ENCODE measurements at places on chromosomes 6 and 20.

GRCh38 chr20:4488407-4489339 lies 233.0 kb upstream of the PRND start:
- no peak for DNase-seq

DNA sequence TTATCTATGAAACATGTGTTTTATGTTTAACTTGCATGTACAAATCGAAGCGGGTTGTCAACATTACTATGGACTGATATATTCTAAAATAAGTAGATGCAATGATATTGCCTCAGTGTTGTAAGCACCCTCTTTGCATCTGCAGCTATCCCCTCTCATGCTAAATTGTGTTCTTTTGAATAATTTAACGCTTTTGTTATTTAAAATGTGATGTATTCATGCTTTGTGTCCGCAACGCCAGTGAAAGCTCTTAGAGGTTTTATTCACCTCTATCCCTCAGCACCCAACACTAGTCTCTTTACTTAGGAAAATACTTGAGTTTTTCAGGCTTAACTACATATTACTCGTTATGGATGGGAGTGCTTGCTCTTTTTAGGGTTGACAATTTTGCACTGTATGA lies 173.7 kb upstream of the ID4 start:
- no peak for DNase-seq

- DNase-seq = no peak
These were observed 85.7 kb upstream of the F13A1 start for GRCh38 chr6:6405997-6406714.

DNA sequence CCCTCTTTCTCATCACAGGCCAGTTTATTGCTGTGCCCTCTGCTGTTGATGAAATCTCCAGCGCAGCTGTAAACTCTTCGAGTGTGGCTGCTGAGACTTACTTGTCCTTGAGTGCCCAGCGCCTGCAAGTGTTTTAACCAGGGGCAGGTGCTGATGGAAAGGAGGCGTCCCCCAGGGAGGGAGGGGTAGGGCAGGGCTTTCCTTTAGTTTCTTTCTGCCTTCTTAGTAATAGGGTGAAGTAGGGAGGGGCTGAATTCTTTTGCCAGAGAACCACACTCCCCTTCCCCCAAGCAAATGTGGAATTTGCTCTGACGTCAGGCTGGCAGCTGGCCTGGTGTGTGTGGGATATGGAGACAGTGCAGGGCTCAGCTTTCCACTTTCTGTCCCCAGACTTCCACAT lies 61.2 kb downstream of the IGF2R start:
- no peak for DNase-seq

DNA sequence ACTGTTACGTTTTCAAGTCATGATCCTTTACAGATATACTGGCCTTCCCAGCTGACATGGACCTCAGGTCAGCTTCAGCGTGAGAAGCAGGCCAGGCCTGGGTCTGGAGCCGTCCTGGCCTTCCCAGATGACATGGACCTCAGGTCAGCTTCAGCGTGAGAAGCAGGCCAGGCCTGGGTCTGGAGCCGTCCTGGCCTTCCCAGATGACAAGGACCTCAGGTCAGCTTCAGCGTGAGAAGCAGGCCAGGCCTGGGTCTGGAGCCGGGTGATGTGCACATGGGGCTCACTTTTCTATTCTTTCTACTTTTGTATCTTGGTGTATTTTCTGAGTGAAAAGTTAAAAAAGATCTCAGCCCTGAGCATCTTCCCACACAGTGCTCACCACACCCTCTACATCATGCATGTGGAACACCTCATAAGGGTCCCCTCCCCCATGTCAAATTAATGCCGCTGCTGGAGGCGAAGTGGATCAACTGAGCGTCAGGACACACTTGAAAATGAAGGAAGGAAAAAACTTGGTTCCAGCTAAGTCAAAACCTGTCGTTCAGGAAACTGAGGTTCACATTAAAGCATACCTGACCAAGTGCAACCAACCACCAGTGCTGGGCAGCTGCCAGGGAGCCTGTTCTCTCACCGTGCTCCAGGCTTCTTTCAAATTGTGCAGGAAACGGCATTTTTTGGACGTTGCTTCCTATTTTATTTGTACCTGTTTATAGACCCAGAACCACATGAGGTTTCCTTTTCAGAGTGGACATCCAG lies 32.2 kb downstream of the KIF25 start:
- no peak for DNase-seq

- DNase-seq = no peak
These were observed 258.8 kb downstream of the ARHGAP18 start for GRCh38 chr6:129451187-129451586.

DNA sequence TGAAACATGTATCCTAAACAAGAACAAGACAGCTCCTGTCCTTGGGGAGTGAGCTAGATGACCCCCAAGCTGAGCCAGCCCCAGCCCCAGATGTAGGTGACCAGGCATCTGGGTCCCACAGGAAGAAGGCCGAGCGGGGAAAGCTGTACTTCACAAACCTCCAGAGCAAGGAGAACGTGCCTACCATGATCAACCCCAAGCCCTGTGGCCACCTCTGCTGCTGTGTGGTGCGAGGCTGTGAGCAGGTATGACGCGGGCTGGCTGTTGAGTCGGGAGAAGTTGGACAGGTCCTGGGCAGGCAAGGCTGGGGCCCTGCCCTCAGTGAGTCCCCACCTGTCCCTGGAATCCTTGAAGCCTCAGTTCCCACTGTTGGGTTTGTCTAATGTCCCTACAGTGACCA lies 11.4 kb upstream of the CAPN11 start:
- no peak for DNase-seq

DNA sequence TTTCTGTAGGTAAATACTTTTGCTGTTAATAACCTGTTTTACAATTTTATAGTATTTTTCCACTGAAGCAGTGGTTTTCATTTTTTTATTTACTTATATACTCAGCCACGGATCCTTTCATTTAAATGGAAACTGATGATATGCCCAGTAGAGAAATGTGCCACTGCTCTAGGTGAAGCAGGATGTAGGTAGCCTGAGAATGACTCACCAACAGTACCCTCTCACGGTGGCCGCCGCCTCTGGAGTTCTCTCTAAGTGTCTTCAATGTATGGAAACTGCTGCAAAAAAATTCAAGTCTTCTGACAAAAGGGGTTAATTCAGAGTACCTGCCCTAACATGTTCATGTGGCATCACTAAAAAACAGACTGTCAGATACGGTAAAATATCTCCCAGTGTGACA lies 6.4 kb downstream of the EYA4 start:
- DNase-seq = no peak

DNA sequence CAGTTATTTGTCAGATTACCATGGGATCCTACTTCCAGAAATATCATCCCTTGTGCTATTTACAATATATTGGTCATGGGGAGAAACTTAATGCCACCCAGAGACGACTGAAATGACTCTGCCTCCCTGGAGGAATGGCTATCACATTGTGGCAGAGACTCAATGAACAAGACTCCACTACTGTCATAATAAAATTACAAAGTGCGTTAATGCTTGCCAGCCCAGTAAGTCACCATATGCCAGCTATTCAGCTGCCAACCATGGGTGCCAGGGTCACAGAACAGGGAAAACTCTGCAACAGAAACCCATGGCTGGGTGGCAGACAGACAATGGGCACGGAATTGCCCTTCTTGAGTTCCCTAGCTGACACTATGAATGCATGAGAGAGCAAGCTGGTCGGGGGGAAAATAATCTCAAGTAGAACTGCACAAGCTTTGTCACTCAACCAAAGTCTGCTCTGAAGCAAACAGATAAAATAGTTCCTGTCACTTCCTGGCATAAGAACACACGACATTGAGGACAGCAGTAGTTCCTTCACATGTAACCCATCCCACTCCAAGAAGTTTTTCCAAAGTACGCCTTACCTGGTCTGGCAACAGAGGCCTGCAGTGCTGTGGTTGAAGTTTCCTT lies 32.1 kb downstream of the TP53INP2 start:
- DNase-seq = no peak

DNA sequence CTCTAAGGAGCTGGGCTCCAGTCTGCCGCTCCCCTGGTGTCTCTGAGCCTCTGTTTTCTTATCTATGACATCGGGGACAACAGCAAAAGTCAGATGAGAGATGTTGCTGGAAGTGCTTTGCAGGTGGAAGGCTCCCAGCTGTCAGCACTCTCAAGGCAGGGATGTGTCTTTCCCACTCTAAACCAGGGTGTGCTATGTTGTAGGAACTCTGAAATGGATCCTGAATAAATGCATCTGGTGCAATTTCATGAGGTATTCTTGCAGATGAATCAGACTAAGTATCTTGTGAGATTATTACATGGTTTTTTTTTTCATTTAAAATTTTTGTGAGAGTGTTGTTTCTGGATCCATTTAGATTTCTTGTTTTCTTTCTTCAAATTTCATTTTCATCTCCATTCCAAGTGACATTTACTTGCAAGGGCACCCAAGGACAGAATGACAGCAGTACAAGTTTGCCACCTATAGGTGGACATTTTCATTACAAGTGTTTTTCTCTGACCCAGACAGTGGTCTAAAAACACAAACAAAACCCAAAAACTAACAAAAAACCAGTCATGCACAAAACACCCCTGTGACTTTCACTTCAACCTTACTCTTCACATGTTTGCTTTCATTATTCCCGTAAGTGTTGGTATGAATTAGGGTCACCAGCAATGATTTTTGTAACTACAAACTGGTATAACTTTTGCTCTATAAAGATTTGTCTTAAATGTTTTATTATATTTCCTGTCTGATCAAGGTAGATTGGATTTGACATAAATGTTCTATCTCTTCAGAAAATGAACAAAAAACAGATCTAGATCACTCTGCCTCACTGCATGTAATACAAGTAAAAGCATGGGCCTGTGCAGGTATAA lies 14.7 kb upstream of the SIM1 start:
- no peak for DNase-seq

GRCh38 chr6:106475284-106475683 lies 114.8 kb downstream of the CRYBG1 start:
- no peak for DNase-seq

- no peak for DNase-seq
These were observed at the start of gene SPO11 for GRCh38 chr20:57329608-57330221. Gene SPO11, plus strand, starts transcription at chr20:57329803. Its CDS starts 65 bp downstream, at chr20:57329868.

DNA sequence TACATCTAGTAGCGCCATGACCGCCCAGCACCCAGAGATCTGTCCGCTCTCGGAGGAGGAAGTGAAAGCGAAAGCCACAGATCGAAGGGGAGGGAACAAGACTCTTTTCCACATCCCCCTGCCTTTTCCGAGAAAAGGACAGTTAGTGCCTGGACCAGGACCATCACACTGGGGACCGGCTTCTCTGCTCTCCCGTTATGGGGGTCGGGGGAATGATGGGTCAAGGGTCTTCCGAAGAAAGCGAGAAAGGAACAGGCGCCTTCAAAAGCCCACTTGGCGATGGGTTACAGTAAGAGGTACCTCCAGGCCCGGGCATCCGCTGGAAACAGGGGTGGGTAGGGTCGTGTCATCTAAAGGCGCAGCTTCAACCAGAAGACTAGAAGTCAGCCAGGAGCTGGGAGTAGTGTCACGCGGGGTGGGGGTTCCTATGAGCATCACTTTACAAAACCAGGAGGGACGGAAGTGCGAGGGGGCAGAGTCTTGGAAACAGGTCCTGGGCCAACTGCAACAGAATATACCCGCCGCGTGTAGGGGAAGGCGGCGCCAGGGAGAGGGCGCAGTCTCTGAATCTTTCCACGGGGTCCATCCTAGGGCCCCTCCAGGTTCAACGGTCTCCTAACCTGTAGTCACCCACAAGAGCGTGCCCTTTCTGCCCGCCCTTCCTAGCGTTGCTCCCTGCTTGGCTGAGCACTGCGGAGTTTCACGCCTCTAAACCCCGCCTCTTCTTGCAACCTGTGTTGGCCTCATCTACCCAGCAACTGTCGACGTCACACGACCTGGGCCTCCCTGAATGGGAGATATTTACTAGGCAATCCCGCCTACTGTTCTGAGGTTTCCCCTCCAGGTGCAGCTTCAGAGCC lies at the start of gene PSMB8:
Gene PSMB8 (minus strand): TSS at position 69 of the 860 bp plus-strand sequence. CDS start 51 bp downstream, at position 18.
- DNase-seq = peak; percentile 97

DNA sequence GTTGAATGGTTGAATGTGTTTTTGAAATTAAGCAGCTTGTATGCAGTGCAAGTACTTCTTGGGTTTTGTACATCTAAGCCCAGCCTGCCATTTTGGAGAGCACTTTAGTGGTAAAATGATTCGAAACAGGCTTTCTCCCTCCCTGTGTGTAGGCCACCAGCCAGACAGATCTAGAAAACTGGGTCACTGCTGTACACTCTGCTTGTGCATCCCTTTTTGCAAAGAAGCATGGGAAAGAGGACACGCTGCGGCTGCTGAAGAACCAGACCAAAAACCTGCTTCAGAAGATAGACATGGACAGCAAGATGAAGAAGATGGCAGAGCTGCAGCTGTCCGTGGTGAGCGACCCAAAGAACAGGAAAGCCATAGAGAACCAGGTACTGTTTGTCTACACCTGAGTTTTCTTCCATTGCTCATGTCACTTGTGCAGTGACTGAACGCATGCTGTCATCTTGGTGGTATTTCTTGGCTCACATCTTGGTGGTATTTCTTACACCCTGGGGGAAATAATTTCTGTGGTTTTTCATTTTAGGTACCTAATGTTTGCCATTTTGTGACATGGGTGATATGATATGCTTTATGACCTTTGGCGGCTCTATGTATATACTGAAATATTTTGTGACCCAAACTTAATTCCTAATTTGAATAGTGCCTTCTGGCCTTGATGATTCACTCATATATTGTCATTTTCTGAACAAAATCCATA lies 115.7 kb upstream of the CLDN20 start:
- DNase-seq = no peak

GRCh38 chr6:139754898-139755775 lies 380.7 kb upstream of the CITED2 start:
- DNase-seq = no peak

DNA sequence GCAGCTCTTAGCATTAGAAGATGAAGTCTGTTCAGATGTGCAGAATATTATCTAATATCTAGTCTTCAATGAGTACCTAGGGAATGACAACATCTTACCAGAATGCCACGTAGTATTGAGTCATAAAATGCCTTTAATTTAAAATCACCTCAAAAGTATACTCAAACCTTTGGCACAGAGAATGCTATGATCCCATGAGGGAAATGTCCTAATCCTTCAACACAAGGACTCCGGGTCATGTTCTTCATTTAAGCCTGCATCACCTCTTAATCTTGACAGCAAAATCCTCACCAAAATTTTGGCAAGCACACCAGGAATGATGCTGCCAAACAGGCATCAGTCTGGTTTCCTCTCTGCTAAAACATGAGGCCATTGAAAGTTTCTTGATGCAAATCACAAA lies 23.6 kb upstream of the MARCKS start:
- no peak for DNase-seq

- no peak for DNase-seq
These were observed 47.4 kb upstream of the RNGTT start for GRCh38 chr6:89010825-89011224.

All from activated T-cell treated with anti-CD3 and anti-CD28 coated beads, Interleukin-2, amount 50 U/mL, for 1 hour (primary cell).